GM23338 (cell line): ENCODE measurements at places on chromosomes 5 and 9.

DNA sequence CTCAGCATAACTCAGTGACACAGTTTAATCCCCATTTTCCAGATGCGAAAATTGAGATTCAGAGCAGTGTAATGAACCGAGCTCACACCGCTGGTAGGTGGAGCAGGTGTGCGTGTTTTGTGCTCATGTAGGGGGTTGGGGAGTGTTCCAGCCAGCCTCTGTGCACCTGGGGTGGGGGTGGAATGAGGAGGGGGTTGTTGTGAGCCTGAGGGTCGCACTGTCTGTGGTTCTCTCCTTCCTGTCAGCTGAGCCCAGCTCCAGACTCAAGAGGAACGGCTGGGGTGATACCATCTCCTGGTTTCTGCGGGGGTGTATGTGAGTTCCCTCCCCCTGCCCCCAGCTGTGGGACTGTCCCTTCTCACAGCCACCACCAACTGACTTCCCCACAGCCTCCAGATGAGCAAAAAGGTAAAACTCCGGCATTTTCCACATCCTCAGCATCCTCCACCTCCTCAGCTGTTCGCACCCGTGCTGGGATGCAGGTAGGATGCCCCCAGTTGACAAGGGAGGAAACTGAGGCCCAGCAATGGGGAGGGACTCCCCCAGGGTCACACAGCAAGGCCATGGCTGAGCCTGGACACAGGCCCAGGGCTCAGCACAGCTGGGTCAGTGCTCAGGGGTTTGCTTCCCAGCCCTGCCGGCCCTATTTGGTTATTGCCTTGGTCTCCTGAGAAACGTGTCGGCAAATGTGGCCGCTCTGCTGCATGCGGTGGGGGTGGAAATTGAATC lies 2.1 kb downstream of the SH2D3C start:
- peak; percentile 87 for DNase-seq

DNA sequence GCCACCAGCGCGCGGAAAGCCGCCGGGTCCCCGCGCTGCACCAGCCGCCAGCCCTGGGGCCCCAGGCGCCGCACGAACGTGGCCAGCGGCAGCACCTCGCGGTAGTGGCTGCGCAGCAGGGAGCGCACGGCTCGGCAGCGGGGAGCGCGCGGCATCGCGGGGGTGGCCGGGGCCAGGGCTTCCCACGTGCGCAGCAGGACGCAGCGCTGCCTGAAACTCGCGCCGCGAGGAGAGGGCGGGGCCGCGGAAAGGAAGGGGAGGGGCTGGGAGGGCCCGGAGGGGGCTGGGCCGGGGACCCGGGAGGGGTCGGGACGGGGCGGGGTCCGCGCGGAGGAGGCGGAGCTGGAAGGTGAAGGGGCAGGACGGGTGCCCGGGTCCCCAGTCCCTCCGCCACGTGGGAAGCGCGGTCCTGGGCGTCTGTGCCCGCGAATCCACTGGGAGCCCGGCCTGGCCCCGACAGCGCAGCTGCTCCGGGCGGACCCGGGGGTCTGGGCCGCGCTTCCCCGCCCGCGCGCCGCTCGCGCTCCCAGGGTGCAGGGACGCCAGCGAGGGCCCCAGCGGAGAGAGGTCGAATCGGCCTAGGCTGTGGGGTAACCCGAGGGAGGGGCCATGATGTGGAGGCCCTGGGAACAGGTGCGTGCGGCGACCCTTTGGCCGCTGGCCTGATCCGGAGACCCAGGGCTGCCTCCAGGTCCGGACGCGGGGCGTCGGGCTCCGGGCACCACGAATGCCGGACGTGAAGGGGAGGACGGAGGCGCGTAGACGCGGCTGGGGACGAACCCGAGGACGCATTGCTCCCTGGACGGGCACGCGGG lies at the start of gene TERT:
Gene TERT, minus strand, starts transcription at position 234 of the 815 bp plus-strand sequence. Its CDS starts 79 bp downstream, at position 155.
- peak; percentile 83 for DNase-seq

DNA sequence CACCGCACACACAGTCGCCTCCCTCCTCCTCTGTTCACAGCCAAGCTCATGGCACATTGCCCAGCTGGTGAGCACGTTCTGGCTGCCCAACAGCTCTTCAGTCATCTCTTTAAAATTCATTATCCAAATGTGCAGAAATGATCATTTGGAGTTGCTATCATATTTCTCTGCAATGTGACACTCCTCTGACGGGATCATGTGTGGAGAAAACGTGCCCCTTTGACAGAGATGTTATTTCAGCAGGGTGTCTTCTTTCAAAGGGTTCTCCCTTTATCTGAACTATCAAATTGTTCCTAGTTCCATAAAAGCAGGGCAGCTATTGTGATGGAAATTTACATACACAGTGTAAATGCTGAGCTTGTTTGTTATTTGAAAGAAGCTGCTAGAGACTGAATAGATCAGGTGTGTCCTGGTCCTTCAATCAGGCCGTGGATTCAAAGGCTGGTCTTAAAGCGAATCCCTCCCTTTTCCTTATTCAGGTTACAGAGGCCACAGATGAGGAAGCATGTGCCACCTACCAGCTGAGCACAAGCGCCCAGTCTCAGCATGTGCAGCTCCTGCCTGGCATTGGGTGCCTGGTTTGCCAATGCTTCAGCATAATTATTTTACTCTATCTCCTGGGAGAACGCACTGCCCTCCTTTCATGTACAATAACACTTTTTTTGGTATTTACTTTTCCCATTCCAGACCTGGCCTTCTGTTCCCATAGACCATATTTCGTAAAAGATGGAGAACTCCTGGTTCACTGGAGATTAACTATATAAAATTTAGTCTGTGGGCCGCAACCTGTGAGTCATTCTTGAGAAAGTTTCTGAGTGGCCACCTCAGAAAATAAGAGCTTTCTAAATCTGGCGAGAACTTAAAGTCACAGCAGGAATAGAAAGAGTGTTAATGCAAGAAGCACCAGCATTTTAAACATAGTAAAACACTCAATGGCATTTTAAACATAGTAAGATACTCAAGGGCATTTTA lies 433.7 kb downstream of the ENC1 start:
- DNase-seq: peak; percentile 38

GRCh38 chr5:154449786-154450185 lies 4.0 kb downstream of the SAP30L start:
- DNase-seq: no peak

DNA sequence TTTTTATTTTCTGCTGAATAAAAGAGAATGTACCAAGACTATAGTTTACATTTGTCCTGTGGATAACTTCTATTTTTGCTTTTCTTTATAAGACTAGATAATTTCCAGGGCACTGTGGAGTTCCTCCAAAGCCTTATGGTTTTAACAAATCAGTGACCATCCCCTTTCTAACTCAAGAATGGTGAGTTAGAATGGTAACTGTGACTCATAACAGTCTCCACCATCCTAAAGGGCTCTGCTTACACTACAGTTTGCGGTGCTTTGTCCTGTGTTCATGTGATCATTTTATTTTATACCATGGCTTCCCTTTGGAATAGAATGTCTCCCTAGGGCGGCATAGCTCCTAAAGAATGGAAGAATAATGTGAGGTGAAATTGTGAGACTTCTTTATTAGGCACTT lies 30.2 kb downstream of the WDR36 start:
- DNase-seq: no peak

DNA sequence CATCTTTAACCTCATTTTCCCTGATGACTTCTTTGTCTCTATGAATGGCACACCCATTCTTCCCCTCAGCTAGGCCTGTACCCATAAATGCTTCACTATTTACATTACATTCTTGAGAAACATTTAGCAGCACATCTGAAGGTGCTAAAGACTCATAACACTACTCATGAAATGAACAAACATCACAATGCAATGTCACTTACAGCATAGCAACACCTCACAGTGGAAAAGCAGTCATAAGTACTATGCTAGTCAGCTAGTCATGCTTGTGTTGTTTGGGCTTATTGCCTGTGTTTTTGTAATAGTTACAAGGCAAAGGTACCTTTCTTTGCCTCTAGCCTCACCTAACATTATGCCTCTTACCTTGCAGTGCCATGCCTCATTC lies 228.9 kb downstream of the KIAA0825 start:
- no peak for DNase-seq

DNA sequence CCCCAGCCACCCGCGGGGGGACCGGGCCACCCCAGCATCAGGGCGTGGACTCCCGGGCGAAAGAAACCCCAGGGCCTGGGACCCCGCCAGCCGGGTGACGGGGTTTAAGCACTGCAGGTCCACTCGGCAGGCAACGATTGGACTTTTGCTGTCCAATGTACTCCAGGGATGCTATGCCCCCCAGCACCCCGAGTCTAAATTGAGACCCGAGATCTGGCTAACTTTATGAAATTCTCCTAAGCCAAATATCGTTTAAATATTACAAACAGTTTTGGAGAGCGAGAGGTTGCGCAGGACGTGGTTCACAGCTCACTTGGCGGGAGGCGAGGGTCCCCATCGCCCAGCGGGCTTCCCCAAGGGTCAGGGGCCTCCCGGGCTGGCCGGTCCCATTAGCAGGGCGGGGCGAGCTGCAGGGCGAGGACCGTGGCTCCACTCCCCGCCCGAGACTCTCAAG lies 384 bp upstream of the MRPS2 start:
- DNase-seq: no peak

DNA sequence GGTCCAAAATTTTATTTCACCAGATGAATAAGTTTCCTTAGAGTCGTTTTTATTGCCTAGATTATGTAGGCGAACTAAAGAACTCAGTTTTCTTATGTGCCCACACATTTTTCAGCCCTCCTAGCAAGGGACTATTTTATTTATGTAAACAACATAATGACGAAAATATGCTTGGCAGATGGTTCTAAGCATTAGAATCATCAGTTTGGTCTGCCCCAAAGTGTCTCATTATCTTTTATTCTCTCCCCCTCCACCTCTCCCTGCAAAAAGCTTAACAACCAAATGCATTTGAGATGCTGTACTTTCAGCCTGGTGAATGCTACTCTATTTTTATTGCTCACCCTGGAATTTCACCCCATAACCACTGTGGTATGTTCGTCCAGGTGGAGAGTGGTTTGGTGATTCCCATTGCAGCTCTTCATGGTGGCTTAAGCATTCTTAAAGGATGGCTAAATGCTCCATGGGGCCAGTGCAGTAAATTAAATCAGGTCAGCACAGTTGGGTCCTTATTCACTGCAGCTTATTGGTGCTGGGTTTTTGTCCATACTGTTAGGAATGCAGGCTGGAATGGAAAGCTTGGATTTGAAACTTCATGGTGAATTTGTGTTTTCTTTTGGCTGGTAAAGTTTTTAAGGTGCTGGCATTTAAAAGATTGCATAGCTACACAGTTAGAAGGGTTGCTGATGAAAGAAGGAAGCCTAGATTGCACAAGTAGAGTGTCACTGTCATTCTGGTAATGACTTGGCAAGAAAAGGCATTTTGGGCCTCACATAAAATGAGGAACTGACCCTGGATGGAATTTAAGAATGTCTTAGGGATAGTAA lies 39.2 kb downstream of the TLE4 start:
- DNase-seq: peak; percentile 23

DNA sequence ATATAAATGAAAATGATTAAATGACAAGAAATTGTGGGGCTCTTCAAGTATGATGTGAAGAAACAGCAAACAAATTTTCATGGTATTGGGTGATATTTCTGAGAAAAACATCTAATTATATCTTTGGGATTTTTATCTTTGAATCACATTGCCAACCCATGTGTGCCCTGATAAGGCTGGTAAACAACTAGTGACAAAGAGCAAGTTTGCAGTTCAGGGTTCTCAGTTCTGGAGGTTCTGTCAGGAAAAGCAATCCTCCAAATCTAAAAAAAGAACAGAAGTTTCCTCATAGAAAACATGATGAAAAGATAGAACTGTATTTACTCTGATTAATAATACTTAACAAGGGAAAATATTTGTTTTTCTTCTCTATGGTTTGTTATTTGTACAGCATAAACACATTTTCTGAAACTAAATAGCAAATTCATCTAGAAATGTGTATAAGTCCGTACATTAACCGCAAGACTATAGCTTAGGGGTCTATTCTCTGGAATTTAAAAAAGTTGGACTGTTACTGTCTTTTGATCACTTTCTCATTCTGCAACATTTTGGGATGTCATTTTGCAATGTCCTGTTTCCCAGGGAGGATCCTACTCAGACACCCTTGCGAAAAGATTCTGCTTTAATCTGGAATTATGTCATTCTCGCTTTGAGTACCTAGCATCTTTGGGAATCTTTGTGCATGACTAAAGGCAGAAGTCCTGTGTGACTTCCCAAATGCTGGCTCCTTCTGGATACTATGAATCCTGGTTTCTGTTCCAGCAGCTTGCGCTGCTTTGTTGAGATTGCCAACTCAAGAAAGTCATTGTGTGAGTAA lies 308.5 kb downstream of the ADGRV1 start:
- DNase-seq: no peak

- DNase-seq: no peak
Observed at GRCh38 chr5:126811515-126812198, 34.7 kb downstream of the LMNB1 start.

DNA sequence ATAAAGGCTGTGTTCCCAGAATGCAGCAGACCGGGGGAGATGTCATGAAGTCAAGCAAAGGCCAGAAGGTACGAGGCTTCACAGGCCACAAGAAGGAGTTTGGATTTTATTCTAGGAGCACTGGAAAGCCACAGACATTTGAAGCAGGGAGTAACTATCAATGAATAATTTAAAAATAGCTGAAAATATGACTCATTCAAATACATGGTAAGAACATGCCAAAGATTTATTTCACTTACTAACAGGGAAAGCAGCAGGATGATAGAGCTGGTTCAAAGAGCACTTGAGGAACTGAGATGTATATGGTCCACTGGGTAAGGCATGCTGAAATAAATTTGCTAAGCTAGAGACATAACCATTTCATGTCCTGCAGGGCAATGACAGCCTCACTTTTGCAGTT lies 53.2 kb downstream of the MSX2 start:
- DNase-seq: no peak

- no peak for DNase-seq
Observed at GRCh38 chr9:95125652-95126051, 191.9 kb downstream of the FANCC start.
